ENCODE measurements at places on chromosomes 1 and 21.

DNA sequence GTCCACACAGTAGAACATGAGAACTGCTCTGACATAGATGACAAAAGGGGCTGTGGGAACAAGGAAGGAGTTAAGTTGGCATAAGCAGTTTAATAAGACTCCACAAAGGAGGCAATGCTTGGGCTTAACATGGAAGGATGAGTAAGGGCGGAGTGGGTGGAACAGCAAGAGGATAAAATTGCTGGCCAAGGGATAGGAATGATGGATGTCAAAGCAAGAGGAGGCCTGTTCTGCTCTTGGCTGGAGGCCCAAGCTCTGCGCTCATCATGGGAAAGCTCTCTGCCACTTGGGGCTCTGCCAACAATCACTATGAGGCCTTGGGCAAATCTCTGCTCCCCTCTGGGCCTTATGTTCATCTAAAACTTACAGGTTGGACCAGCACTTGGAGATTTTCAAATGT, 98.3 kb upstream of the CAMK1G start:
- DNase-seq: no peak

DNA sequence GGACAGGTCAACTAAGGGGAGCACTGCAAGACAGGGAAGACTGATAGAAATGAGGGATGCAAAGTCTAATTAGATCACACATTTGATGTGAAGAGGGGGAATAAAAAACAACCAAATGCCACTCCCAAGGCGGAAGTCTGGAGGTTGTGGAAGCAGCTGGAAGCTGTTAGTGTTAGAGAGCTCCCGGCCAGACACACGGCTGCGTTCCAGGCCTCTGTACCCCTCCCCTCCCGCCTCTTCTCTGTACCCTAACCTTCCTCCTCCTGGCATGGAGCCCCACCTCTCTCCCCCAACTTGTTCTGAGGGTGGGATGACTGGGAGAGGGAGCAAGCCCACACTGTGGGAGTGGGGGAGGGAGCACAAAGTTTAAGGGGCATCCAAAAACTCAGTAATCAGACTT, 67.0 kb downstream of the PLEKHA6 start:
- DNase-seq: no peak

- DNase-seq: no peak
Observed at GRCh38 chr1:153203130-153203529, at the start of gene LELP1. LELP1 (plus strand) TSS chr1:153203430; CDS start chr1:153204708, 1,278 bp downstream.

DNA sequence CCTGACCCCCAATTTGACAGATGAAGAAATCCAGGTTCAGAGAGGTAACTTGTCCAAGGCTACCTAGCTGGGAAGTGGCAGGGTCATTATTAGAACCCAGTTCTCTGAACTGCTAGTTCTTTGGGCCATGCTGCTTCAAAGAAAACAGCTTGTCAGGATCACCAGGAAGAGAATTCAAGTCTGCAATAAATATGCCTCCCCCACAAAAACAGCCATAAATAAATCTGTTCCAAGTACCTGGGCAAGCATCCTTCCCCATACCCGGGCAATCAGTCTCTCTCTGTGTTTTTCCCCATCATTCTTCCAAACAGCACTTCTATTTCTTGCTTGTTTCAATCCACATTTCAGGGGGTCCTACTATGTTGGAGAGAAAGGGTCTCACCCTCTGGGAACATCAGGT, 34.1 kb downstream of the SLC9A1 start:
- no peak for DNase-seq

DNA sequence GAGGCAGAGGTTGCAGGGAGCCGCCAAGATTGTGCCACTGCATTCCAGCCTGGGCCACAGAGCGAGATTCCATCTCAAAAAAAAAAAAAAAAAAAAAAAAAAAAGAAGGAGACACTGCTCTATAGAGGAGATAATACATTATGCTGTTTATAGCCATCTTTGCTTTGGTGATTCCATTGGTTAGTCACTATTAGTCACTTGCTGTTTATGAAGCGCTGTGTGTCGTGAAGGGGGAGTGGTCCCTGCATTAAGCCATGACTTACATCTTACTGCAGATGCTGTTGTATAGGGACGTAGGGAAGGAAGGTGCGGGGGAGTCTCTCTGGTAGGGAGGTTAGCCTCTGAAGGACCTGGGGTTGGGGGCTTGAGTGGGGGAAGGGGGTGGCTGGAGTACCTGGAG, 48.3 kb downstream of the HUNK start:
- no peak for DNase-seq

- no peak for DNase-seq
Observed at GRCh38 chr1:55071477-55071876, 32.1 kb downstream of the PCSK9 start.

DNA sequence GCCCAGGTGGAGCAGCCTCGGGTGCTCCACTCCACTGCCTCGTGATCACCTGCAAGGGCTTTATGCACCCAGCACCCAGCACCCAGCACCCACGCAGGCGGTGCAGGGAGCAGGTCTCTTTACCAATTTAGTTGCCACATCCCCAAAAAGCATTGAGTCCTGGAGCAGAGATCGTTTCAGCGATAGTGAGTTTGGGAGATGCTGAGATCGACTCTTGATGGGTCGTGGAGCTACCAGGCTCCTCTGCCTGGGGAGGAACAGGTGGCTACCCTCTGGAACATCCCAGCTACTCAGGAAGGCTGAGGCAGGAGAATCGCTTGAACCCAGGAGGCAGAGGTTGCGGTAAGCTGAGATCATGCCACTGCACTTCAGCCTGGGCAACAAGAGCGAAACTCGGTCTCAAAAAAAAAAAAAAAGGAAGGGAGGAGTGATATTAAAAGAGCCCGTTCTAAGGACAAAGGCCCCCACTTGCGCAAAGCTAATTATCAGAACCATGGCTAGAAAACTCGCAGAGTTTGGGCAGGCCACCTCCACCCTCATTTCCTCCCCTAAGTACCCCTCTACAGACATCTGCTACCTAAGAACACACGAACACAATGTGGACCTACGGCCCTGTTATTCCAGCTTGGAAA, 106.5 kb upstream of the SLC45A1 start:
- DNase-seq: no peak

DNA sequence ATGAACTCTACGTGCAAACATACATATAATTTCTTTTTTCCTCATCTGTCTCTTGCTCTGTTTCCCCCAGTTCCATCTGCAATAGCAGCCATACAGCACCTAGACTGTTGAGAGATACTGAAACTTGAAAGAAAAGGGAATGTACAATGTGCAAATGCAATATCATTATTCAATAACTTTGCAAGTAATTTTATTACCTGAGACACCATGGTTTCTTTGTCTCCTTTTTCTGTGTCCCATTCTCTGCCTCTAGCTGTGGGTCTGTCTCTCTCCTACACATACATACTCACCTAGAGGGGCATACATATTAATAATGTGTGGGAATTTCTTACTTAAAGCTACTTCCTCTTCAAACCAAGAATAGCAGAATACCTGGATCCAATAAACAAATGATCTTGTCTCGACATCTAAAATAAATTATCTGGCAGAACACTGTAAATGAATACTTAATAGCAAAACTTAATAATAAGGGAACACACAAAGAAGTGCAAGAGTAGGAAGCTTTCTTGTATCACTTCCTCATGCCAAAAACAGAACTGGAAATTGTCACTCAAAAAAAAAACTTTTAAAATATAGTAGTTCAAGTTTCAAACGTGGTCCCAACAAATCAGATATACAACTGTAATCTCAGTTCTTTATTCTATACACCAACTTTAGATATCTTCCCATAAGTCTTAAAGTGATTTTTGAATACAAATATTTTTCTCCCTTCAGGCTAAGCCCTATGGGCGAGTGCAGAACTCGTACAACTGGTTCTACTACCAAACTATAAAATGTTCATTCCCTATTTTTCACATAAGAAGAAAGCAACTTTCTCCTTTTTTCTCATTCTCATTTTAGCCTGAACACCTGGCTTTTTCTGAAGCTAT, 194.6 kb downstream of the NRIP1 start:
- DNase-seq: no peak

DNA sequence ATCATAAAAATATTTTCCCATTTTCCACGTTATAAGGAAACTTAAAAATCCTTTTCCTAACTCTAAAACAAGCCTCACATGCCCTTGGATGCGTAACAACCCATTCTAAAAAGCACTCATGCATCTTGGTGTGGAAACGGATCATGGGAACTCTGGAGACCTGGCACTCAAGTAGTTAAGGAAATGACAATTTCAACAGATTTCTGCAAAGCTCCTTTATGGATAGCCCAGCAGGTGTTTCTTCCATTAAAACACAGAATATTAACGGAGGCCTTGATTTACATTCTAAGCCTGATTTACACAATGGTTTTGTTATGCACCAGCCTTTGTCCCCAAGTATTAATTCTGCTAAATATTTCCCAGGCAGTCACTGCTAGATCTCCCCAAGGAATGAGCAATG, 12.9 kb downstream of the PARS2 start:
- no peak for DNase-seq

- peak; percentile 25 for DNase-seq
Observed at GRCh38 chr21:42796327-42797062, 82.8 kb downstream of the WDR4 start.

DNA sequence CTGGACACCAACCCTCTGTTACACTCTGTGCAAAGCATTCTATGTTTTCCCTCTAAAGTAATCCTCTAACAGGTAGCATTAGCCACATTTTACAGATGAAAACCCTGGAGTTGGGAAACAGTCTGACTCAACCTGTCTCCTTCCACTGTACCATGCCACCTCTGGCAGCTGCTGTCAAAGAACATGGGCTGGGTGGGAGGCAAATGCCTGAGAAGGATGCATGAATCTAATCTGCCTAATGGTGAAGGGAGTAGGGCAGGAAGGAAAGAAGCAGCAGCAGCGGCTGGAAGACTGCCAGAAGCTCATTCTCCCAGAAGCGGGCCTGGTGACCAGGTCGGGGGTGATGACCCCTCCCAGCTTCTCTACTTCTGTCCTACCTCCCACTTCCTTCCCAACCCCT, 21.7 kb downstream of the LRRC71 start:
- DNase-seq: peak; percentile 31

- DNase-seq: no peak
Observed at GRCh38 chr1:157044326-157044725, 1.2 kb downstream of the ARHGEF11 start.

- DNase-seq: no peak
Observed at GRCh38 chr1:10833630-10834557, 37.4 kb upstream of the CASZ1 start.
